Osteoblast (primary cell): ENCODE measurements at places on chromosomes 6 and 20. TPM values are rescaled to one million over a fixed set of nuclear protein-coding genes. Genes with fewer than 3 reads are reported as not detected.

Gene BTNL2
- not detected in 2 replicates for total RNA-seq

Gene MRPS18B
- 67.3 and 83.4 TPM in 2 replicates for total RNA-seq

Gene SLC17A3
- not detected in 2 replicates for total RNA-seq

Gene TFB1M
- 18.8 and 23.3 TPM in 2 replicates for total RNA-seq

Gene PRND
- total RNA-seq, result not detected in 2 replicates

Gene PHF20
- total RNA-seq, result 34.8 and 39.1 TPM in 2 replicates

Gene DEFB128
- not detected in 2 replicates for total RNA-seq

Gene GTF2H4
- 8.8 and 10.9 TPM in 2 replicates for total RNA-seq

Gene KIF13A
- total RNA-seq, result 61.5 and 90.5 TPM in 2 replicates

Gene KIF25
- not detected in 2 replicates for total RNA-seq

- DNase-seq, result no peak
These were observed 224.3 kb downstream of the BTBD9 start for GRCh38 chr6:38415231-38416005.

DNA sequence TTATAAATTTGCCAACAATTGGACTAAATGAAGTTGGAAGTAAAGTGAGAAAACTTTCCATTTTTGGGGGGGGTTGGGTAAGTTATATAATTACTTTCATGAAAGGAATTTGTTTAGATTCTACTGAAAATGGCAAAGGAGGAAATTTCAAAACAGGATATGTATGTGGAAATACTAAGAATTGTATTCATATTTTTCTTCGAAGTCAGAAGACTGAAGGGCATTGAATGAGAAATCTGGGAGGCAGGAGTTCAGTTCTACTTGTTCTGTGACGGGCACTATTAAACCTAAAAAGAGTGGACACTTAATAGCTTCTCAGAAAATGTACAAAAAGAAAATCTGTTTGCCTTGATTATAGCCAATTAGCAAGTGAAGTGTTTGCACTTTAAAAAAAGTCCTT is 114.7 kb downstream of the PRIM2 start:
- DNase-seq, result no peak

DNA sequence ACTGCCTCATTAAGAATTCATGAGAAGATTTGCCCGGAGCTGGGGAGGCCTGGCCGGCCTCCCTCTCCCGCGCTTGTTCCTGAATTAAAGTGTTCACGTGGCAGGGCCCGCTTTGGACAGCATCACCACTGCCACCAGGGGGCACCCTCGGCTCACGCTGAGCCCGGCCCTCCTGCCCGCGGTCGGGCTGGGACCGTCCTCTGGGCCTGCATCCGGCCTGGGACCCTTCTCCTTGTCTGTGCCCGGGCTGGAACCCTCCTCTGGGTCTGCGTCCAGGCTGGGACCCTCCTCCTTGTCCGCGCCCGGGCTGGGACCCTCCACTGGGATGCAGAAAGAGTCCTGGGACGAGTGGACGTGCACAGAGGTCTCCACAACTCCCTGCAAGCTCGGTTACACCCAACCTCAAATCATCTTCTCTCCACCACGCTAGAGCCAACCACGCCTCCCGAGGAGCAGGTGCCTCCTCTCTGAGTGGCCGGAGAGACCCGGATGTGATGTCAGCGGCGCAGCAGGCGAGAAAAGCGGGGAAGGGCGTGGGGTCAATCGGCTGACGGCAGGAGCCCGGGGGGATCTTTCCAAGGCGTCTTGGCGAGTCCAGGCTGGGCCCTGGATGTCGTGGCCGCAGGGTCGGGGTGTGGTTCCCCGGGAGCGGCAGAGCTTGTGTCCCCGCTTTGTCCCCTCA is 50.9 kb upstream of the DACT2 start:
- peak; percentile 88 for DNase-seq

DNA sequence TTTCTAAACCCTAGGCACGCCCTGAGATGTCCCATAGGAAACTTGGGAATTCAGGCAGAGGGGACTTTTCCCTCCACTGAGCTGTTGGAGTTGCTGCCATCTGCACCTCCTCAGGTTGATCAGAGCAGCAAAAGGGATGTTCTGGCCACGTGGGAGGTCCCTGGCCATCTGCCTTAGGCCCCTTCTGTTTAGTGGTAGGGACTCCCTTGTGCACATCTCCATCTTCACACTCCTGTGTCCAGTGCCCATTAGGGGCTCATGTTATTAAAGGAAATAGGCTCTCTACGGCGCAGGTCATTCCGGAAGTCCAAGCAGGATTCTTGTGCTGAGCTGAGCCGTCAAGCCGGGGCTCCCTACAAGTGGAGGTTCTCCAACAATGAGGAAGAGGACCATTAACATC is 237.8 kb upstream of the RIN2 start:
- no peak for DNase-seq

DNA sequence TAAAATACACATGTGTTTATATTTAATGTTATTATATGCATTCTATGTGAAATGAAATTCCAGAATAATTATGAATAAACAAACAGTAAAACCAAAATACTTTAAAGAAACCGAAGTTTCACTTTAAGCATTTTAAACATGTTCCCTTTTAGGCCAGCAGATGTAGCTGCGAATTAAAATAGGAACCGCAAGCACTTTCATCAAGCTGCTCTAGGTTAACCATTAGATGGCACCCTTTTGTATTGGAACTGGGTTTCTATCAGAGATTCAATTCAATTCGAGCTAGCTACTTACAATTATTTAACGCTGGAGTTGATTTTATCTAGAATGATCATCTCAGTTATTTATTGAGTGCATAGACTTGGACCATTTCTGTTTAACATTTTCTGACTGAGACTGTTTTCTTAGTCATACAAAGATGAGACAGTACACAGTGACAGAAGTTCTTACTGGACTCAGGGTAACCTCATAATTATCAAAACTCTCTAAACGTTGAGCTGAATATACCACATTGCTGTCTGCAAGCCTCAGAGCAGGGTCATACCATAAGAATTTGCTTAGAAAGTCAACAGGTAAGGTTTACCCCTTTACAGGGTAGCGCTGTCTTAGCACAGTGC is 8.5 kb downstream of the TMEM242 start:
- peak; percentile 76 for DNase-seq

- no peak for DNase-seq
These were observed 6.1 kb downstream of the NFATC2 start for GRCh38 chr20:51536116-51537069.

- DNase-seq, result no peak
These were observed 117.6 kb downstream of the TFAP2B start for GRCh38 chr6:50936277-50936681.

DNA sequence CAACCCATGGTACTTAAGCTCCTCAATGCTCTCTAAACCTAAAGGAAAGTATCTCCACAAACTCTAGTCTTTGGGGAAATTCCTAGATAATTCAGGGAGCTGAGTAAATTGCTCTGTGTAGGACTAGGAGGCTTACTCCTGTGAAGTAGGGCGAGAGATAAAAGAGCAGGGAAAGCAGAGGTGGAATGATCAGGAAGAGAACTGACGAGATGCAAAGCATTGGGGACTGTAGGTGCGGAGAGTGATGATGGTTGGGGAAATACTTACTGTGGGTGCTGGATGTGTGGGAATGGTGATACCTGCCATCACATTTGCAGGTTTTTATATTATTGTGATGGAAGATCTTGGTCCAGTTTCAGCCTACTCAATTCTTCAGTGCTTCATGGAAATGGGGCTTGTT is 1.6 kb upstream of the LATS1 start:
- no peak for DNase-seq

DNA sequence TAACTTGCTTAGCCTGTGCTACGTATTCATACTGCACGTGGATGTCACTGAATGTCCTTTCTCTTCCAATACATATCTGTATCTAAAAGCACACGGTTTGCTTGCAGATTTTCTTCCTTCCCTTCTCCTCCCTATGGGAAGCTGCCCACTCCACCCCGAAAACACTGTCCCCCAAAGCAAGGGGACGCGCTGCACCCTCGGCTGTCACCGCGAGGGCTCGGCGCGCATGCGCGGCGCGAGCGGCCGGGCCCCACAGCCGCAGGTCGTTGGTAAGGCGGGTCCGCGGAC is 659 bp downstream of the TMX4 start:
- DNase-seq, result peak; percentile 93

- DNase-seq, result no peak
These were observed 57.7 kb downstream of the DHX35 start for GRCh38 chr20:39019805-39020325.

- no peak for DNase-seq
These were observed 83.7 kb upstream of the ARMC2 start for GRCh38 chr6:108764580-108764950.

DNA sequence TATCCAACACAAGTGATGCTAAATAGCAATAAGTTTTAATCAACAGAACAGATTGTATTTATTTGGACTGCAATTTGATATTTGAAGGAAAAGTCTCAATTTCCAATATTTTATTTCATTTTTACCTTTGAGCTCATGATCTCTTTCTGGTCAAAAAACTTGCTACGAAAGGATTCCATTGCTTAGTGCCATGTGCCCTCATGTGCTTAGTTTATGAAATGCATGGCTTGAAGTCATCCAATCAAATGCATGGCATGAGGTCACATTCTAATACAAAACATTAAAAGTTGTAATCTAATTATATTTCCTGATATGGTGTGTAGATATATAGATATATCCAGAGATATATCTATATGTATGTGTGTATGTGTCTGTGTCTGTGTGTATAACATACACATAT is 321.2 kb upstream of the ADGRB3 start:
- no peak for DNase-seq

GRCh38 chr20:4972506-4973251 is 28.6 kb downstream of the SLC23A2 start:
- no peak for DNase-seq

- peak; percentile 96 for DNase-seq
These were observed 1.0 kb downstream of the PXDC1 start for GRCh38 chr6:3750317-3751076.
